ENCODE measurements at places on chromosomes 1 and 21. TPM values are rescaled to one million over a fixed set of nuclear protein-coding genes. Genes with fewer than 3 reads are reported as not detected.

DNA sequence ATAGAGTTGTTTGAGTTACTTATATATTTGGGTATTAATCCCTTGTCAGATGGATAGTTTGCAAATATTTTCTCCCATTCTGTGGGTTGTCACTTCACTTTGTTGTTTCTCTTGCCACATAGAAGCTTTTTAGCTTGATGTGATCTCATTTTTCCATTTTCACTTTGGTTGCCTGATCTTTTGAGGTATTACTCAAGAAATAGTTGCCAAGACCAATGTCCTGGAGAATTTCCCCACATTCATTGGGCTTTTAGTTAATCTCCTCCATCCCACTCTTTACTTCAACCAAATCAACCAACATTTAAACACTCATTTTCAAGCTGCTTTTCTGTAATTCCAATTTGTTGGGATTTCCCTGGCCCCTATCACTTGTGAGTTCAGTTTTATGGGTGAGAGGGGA is 69.0 kb downstream of the LEPR start:
- H3K27ac ChIP-seq: no peak overlapping the region
- H3K27me3 ChIP-seq: no peaks in the 10 kb centered on the region
- H3K36me3 ChIP-seq: no peaks in the 10 kb centered on the region
- no peak for DNase-seq

DNA sequence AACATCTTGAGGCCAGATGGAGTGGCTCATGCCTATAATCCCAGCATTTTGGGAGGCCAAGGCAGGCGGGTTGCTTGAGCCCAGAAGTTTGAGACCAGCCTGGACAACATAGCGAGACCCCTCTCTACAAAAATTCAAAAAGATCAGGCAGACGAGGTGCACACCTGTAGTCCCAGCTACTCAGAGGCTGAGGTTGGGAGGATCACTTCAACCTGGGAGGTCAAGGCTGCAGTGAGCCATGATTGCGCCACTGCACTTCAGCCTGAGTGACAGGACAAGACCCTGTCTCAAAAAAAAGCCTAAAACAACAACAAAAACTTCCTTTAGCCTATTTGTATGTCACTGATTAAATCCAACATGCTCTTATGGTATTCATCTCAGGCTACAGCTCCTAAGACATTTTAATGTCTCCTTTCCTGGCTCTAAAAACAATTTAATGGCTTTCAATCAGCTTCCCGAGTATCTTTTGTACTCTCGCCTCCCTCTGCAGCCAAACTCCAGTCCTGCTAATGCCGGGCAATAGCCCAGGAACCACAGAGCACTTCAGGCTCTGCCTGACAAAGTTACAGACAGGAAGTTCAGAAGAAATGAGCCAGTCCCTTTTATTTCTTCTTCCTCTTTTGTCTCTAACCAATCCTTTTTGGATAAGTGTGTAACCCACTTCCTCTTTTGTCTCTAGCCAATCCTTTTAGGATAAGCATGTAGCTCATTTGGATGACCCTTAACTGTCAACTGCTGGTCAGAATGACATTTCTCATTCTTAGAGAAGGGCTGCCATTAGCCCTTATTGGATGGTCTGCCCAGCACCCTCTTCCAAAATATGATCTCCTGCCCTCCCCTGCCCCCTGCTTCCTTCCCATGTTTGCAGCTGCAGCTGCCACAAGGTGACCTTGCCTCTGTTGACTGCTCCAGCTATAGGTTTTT is 6.6 kb upstream of the DOP1B start:
- no peak for DNase-seq
- no peaks in the 10 kb centered on the region for H3K36me3 ChIP-seq
- H3K4me1 ChIP-seq: peaks cover 19% of the 10 kb centered on the region
- H3K27me3 ChIP-seq: no peaks in the 10 kb centered on the region
- H3K4me3 ChIP-seq: no peak overlapping the region
- H3K27ac ChIP-seq: peak overlapping the region; percentile 45

DNA sequence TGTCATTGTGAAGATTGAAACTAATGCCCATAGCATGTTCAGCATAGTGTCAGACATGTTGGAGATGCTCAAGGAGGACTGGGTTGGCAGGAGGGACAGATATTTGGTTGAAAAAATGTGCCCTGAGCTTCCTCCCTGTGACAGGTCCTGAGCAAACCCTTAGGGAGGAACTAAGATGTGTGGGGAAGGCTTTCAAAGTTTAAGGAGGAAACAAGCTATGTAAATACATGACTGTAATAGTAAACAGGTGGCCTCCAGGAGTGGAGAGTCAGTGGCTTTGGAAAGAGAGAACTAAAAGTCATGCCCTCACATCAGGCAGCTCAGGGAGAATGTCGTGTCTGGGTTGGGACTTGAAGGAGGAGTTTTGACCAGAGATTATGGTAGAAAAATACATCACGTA is 9.7 kb upstream of the KIRREL1 start:
- H3K27ac ChIP-seq: no peak overlapping the region
- no peak overlapping the region for H3K4me3 ChIP-seq
- no peaks in the 10 kb centered on the region for H3K27me3 ChIP-seq
- DNase-seq: no peak
- no peaks in the 10 kb centered on the region for H3K4me1 ChIP-seq

GRCh38 chr21:34687065-34687464 is 18.3 kb downstream of the CLIC6 start:
- no peak for DNase-seq
- no peak overlapping the region for H3K27ac ChIP-seq
- H3K36me3 ChIP-seq: no peaks in the 10 kb centered on the region
- 0 out of 2 replicates have a peak, but pooled peaks cover 13% of the 10 kb centered on the region for H3K4me1 ChIP-seq
- peaks cover 22% of the 10 kb centered on the region for H3K27me3 ChIP-seq
- H3K4me3 ChIP-seq: no peak overlapping the region

DNA sequence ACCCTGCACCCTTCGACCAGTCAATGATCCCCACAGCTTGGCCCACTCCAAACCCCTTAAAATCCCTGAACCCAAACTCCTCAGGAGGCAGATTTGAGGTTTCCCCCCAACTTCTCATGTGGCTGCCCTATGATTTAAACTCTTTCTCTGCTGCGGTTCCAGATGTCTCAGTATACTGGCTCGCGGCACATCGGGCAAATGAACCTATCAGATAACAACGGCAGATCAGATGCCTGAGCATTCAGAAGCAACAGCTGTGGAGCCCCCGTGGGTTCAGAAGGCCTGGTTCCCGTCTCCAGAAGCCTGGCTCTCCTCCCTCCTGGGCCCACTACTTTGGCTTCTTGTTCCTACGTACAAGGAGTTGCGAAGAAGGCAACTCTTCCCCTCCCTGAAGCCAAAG is 43.3 kb upstream of the H6PD start:
- DNase-seq: no peak
- H3K27me3 ChIP-seq: no peaks in the 10 kb centered on the region
- H3K4me3 ChIP-seq: no peak overlapping the region
- H3K36me3 ChIP-seq: no peaks in the 10 kb centered on the region

CELA2A gene
- not detected for total RNA-seq

EYA3 gene
- total RNA-seq: 26.3 TPM

DNA sequence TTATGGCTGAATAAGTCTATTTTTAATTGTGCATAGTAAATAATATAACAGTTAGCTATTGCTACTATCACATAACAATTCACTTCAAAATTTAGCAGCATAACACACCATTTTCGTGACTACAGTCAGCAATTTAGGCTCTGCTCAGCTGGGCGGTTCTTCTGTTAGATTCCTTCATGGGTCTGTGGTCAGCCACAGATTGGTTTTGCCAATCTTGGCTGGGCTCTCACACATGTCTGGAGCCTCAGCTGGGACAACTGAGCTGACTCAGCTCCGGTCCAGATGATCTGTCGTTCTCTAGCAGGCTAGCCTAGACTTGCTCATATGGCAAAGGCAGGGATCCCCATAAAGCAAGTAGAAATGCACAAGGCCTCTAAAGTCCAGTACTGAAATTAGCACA is 15.1 kb upstream of the CDC42BPA start:
- H3K27ac ChIP-seq: no peak overlapping the region
- H3K36me3 ChIP-seq: no peaks in the 10 kb centered on the region
- H3K4me3 ChIP-seq: no peak overlapping the region
- peaks cover 8% of the 10 kb centered on the region for H3K4me1 ChIP-seq

DDX20 gene
- total RNA-seq: 14.3 TPM

NES gene
- 16.6 TPM for total RNA-seq

CD164L2 gene
- not detected for total RNA-seq

DNA sequence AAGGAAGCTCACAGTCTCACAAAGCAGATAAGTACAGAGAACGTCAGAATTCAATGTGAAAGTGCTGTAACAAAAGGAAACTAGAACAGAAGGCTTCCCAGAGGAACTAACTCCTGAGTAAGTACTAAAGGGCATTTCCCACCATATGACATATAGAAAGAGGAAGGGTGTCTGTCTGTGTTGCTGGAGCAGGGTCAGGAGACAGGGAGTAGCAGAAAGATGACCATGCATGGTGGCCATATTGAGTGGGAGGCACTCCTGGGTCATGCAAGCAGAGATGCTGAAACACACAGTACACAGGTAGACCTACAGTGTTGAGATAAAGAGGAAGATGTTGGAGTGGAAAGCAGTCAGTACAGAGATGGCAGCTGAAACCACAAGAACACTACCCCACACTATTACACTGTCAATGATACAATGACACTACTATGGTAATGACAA is 47.3 kb downstream of the SLC25A24 start:
- no peak overlapping the region for H3K27ac ChIP-seq
- H3K4me1 ChIP-seq: no peaks in the 10 kb centered on the region
- H3K27me3 ChIP-seq: no peaks in the 10 kb centered on the region
- DNase-seq: no peak
- no peak overlapping the region for H3K4me3 ChIP-seq

RNF2 gene
- 32.9 TPM for total RNA-seq

ESPN gene
- total RNA-seq: 38.5 TPM

DNA sequence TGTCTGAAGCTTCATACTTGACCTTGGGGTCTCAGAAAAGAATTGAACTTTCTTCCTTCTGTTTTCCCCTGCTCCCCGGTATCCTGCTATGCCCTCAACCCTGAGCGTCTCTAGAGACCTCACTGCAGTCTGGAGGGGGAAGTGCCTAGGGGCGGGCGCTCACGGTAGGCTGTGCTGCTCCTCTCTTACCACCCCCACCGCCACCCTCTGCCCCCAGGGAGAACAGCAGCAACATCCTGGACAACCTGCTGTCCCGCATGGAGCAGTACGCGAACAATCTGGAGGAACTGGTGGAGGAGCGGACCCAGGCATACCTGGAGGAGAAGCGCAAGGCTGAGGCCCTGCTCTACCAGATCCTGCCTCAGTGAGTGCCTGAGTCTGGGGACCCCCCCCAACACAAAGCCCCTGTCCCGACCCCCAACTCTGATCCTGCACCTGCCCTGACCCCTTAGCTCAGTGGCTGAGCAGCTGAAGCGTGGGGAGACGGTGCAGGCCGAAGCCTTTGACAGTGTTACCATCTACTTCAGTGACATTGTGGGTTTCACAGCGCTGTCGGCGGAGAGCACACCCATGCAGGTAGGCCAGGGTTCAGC is 10.3 kb downstream of the NPR1 start:
- H3K36me3 ChIP-seq: no peaks in the 10 kb centered on the region
- no peak for DNase-seq

GRCh38 chr1:168783458-168784210 is 54.6 kb upstream of the DPT start:
- no peak for DNase-seq
- H3K36me3 ChIP-seq: no peaks in the 10 kb centered on the region
- peaks cover 14% of the 10 kb centered on the region for H3K4me1 ChIP-seq

TAS1R3 gene
- total RNA-seq: 0.15 TPM

GRCh38 chr1:44641126-44642102 is 32.9 kb downstream of the TMEM53 start:
- no peak for DNase-seq
- H3K4me3 ChIP-seq: no peak overlapping the region
- H3K4me1 ChIP-seq: no peaks in the 10 kb centered on the region
- H3K36me3 ChIP-seq: peaks cover 93% of the 10 kb centered on the region
- H3K27ac ChIP-seq: no peak overlapping the region
- no peaks in the 10 kb centered on the region for H3K27me3 ChIP-seq

DCDC2B gene
- total RNA-seq: not detected

DNA sequence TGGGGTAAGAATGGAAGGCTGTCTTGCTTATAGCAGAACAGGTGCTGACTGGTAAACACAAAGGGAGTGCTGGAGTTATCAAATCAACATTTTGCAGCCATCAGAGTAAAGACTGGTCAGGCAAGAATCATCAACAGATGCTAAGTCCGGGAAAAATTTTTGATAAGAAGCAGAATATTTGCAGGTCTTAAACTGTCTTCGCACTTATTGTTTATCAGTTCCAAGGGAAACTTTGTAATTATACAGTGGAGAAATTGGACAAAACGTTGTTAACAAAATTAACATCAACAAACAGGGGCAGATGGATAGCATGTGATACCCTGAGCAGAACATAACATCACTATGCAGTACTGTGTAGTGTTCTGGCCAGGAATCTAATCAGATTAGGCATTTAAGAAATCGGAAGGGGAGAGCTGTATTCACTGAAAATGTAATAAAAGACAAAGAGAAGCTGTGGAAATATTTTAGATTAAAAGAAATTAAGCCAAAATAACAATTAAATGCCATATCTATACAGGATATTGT is 127.1 kb downstream of the DAB1 start:
- no peaks in the 10 kb centered on the region for H3K27me3 ChIP-seq
- DNase-seq: no peak
- H3K27ac ChIP-seq: no peak overlapping the region
- H3K4me1 ChIP-seq: peaks cover 11% of the 10 kb centered on the region
- H3K36me3 ChIP-seq: no peaks in the 10 kb centered on the region

DNA sequence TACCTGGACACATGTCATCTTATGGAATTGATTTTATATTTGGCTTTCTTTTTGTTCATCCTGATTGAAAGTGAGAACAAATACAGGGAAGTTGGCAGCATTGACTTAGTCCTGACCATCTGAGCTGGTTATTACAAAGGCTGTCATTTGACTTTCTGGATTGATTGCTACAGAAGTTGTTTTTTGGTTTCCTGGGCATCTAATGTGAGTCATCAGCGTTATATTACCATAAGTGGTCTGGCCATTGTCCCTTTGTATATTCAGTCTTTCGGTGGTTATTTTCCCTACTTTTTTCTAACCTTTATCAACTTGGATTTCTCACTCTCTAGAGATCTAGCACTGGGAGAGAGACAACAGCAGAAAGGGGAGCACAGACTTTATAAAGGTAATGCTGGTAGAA is 1646.5 kb downstream of the MRPL39 start:
- H3K4me3 ChIP-seq: no peak overlapping the region

- no peak for DNase-seq
- H3K27me3 ChIP-seq: no peaks in the 10 kb centered on the region
- H3K4me1 ChIP-seq: no peaks in the 10 kb centered on the region
Observed at GRCh38 chr1:174090471-174090870, 68.3 kb upstream of the RC3H1 start.

DNA sequence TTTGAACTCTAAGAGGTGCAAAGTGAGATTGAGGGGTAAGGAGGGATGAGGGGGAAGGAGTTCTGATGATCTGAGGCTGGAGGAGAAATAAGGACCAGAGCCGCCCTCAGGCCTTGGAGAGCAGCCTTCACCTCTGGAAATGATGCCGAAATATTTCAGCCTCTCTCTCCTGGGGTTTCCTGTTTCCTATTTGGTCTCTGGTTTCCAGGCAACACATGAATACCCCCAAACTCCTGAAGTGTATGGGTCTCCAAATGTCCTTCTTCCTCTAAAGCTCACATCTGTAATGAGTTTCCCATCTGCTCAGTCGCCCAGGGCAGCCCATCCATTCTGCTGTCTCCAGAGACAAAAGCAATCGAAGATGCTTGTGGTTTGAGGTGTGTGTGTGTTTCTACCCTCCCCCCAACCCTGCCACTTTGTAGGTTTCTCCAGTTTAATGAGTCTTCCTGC is 52.0 kb upstream of the FAM20B start:
- DNase-seq: no peak
- no peaks in the 10 kb centered on the region for H3K27me3 ChIP-seq
- H3K4me1 ChIP-seq: peaks cover 22% of the 10 kb centered on the region
- H3K4me3 ChIP-seq: no peak overlapping the region

Data from HepG2 (cell line).